ENCODE measurements at places on chromosomes 2 and 18.

GRCh38 chr18:27361477-27361876 lies 176.4 kb upstream of the CHST9 start:
- no peak for DNase-seq

DNA sequence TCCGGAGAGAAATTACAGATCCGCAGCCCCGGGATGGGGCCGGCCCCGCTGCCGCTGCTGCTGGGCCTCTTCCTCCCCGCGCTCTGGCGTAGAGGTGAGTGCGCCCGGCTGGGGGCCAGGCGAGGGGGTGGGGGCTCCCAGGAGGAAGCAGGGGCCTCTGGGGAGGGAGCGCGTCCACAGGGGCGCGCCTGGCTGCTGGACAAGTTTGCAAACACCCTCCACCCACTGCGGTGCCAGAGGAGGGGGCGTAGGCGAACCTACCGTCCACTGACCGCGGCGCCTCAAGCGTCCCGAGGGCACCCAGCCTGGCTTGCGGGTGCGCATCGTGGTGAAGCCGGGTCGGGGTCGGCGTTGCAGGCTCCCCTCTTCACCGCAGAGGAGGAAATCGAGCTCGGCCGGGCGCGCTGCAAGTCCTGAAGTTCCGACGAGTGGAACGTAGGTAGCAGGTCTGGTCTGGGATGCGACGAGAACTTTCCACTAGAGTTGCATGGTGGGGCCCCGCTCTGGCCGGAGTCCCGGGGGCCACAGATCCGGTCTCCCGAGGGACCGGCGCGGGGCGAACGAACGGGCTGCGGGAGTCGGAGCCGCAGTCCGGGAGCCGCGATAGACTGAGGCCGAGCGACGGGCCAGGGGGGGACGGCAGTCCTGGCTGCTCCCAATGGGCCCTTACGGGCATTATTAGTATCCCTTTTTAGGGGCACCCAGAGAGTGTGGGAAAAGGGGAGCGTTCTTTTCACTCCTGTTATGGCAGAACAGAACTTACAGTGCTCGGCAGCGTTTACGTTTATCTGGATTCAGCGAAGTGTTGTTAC lies 502 bp downstream of the MERTK start:
- DNase-seq: no peak

GRCh38 chr2:64932371-64933216 lies 56.6 kb upstream of the SLC1A4 start:
- DNase-seq: no peak

GRCh38 chr2:3636586-3637310 lies 21.3 kb upstream of the ALLC start:
- no peak for DNase-seq

DNA sequence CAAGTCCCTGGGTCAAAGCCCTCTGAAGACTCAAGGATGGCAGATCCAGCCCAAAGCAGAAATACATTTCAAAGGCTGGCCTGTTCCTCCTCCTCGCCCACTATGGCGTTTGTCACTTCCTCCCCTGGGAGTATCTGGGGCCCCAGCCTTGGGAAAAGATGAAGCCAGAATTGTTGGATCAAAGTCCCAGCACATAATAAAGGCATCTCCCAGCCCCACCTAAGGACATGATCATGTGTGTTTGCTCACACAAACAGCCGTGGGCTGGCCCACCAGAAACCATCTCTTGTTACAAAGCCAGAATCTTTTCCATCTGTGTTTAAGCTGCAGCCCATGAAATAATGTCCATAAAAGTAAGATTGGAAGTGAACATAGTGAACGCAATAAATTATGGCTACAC lies 50.1 kb upstream of the HAAO start:
- no peak for DNase-seq
